ENCODE measurements at places on chromosomes 11 and 22.

- H3K36me3 ChIP-seq = no peaks in the 10 kb centered on the region
- H3K4me1 ChIP-seq = no peaks in the 10 kb centered on the region
- no peak overlapping the region for H3K27ac ChIP-seq
Measured at GRCh38 chr11:15938121-15938611, 418.2 kb downstream of the SOX6 start.

DNA sequence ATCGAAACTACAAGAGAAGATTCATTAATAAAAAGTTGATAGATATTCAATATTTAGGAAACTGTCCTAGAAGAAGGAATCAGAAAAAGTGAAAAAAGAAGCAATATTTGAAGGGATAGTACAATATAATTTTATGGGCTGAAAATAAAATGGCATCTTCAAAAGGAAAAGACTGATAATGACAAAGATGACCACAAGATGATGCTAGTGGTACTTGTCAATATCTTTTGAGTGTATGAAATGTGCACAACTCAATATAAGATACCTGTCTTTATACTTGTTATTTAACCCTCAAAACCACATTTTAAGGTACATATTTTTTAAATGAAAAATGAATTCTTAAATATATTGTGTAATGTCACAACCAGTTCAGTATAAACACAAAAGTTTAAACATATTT lies 1059.6 kb upstream of the RAG2 start:
- H3K4me1 ChIP-seq = no peaks in the 10 kb centered on the region
- H3K27me3 ChIP-seq = no peaks in the 10 kb centered on the region
- no peak overlapping the region for H3K4me3 ChIP-seq
- DNase-seq = no peak
- H3K27ac ChIP-seq = no peak overlapping the region

GRCh38 chr22:22404598-22405284 lies 103.8 kb downstream of the ZNF280B start:
- H3K27me3 ChIP-seq = peaks cover 8% of the 10 kb centered on the region
- H3K27ac ChIP-seq = no peak overlapping the region
- no peaks in the 10 kb centered on the region for H3K4me1 ChIP-seq
- H3K4me3 ChIP-seq = no peak overlapping the region

DNA sequence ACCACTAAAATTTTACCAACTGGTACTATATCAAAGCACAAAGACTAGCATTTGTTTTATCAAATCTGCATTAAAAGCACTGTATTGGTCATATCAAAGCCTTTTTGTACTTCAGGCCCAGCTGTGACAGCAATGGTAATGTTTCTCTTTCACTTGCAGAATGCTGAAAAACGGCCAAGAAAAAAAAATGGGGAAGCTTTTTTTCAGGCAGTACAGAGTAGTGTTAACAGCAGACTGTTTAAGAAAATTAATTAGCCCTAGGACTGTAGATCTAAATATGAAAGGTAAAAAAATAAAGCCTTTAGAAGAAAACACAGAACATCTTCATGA lies 33.3 kb downstream of the DENND5A start:
- peaks cover 48% of the 10 kb centered on the region for H3K4me1 ChIP-seq
- peak overlapping the region; percentile 59 for H3K4me3 ChIP-seq
- no peaks in the 10 kb centered on the region for H3K27me3 ChIP-seq
- peak overlapping the region; percentile 36 for H3K27ac ChIP-seq

- H3K4me3 ChIP-seq = no peak overlapping the region
- H3K27ac ChIP-seq = no peak overlapping the region
- no peak for DNase-seq
- H3K4me1 ChIP-seq = no peaks in the 10 kb centered on the region
- no peaks in the 10 kb centered on the region for H3K27me3 ChIP-seq
Measured at GRCh38 chr22:27934069-27934468, 15.0 kb upstream of the PITPNB start.

GRCh38 chr11:62665075-62665598 lies at the start of the genes C11orf98 and CSKMT:
C11orf98 (minus strand) TSS chr11:62665210; CDS start chr11:62665169, 41 bp downstream.
CSKMT (plus strand) TSS chr11:62665312; CDS start chr11:62665880, 568 bp downstream.
- peaks cover 66% of the 10 kb centered on the region for H3K36me3 ChIP-seq
- H3K4me3 ChIP-seq = peak within 1 kb of the TSS; percentile 93
- H3K4me1 ChIP-seq = peaks cover 45% of the 10 kb centered on the region
- peak within 1 kb of the TSS; percentile 95 for H3K27ac ChIP-seq
- peak; percentile 96 for DNase-seq

- H3K4me3 ChIP-seq = no peak overlapping the region
- H3K27ac ChIP-seq = peak overlapping the region; percentile 83
- H3K36me3 ChIP-seq = no peaks in the 10 kb centered on the region
- H3K4me1 ChIP-seq = peaks cover 12% of the 10 kb centered on the region
- DNase-seq = no peak
Measured at GRCh38 chr22:36874309-36874696, 13.5 kb downstream of the NCF4 start.

DNA sequence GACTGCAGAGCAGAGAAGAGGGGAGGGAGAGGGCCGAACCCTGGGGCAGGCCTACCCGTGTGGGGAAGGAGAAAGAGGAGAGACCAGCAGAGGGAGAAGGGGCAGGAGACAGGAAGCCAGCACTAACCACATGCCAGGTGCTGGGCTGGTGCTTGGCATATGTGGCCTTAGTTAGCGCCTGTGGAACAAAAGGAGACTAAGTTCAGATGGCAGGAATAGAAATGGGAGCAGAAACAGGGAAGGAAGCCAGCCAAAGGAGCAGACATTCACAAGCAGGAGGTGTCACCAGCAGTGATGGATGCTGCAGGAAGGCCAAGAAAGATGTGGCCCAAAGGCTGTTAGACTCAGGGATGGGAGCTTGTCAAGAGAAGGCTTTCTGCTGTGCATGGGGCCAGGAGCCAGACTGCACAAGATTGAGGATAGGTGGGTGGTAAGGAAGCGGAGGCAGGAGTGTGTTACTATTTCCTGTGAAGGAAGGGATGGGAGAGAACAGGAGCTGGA lies 26.7 kb downstream of the TREH start:
- no peak overlapping the region for H3K4me3 ChIP-seq
- H3K4me1 ChIP-seq = peaks cover 6% of the 10 kb centered on the region
- no peak for DNase-seq

DNA sequence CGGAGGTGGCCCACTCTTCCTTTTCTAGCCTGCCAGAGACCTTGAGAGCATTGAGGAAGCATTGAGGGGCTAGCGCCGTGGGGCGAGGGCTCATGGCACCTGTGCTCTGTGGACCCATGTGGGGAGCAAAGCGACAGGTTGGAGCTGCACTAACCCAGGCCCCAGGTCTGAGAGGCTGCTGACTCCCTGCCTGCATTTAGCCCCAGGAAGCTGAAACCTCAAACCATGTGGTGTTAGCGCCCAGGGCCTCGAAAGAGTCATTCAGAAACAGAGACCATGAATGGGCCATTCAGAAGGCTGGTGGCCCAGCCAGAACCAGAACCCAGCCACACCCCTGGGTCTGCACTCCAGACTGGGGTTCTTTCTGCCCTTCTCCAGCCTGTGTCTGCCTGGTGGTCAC lies 88.6 kb downstream of the BCR start:
- no peaks in the 10 kb centered on the region for H3K36me3 ChIP-seq
- no peak for DNase-seq
- H3K27ac ChIP-seq = no peak overlapping the region
- H3K4me1 ChIP-seq = no peaks in the 10 kb centered on the region

DNA sequence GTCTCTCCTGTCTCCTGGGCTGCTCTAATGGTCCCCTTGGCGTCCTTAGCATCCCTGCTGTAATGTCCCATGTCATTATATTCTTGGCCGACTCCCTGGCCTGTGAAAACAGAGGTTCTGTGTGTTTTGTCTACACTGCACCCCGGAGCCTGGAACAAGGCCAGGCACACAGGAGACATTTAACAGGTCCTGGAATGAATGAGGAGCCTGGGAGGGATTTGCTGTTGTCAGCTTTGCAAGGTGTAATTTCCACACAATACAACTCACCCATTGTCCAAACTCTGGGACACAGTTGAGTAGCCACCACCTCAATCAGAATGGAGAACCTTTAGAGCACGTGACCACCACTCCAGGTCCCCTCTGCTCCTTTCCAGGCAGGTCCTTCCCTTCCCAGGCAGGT lies 14.9 kb upstream of the PDGFB start:
- H3K27me3 ChIP-seq = peaks cover 15% of the 10 kb centered on the region
- H3K27ac ChIP-seq = no peak overlapping the region
- DNase-seq = no peak

DNA sequence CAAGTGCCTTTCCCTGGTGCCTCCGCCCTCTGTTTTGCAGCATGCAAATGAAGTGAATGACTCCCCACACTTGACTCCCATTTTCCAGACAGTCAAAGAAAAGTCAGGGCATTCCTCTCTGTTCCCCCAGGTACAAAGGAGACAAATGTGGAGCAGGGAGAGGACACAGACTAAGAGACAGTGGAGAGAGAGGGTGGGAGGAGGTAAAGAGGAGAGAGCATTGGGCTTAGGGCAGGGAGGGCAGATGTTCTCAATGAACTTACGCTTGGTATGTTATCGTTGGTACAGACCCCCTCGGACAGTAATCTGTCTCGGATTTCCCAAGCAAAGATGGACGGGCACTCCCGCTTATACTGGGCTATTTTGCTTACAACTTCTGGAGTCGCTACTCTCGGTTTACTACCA lies 9.8 kb downstream of the PAX6 start:
- H3K36me3 ChIP-seq = peaks cover 20% of the 10 kb centered on the region
- no peak overlapping the region for H3K4me3 ChIP-seq
- peaks cover 40% of the 10 kb centered on the region for H3K4me1 ChIP-seq
- H3K27ac ChIP-seq = no peak overlapping the region
- no peak for DNase-seq

DNA sequence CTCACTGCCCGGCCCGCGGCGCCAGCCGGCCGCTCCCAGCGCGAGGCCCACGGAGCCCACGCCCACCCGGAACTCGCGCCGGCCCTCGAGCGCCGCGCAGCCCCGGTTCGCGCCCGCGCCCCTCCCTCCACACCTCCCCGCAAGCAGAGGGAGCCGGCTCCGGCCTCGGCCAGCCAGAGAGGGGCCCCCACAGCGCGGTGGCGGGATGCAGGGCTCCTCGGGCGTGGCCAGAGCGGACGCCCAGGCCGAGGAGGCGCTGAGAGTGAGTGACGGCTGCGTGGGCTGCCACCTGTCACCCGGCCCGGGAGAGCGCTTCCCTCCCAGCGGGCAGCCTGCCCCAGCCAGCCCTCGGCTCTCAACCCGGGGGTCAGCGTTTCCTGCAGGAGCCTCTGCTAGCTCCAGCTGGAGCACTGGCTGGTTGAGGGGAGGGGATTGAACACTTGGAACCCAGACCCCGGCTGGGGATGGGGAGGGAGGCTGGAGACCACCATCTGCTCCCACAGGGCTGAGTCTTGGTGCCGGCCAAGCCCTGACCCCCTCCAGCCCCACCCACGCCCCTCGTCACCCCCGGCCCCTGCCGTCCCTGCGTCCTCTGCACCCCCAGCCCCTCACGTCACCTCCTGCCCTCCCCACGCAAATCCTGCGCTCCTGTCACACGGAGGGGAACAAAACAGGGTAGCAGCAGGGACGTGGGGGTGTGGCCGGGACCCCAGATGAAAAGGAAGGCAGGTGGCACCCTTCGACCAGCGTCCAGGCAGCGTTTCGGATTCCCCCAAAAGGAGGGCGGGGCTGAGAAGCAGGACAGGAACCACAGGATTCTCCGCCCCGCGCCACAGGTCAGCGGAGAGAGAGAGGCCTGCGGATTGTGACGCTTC lies 157.0 kb downstream of the BRD1 start:
- H3K36me3 ChIP-seq = no peaks in the 10 kb centered on the region
- peak overlapping the region; percentile 59 for H3K4me3 ChIP-seq
- peaks cover 30% of the 10 kb centered on the region for H3K27me3 ChIP-seq
- peaks cover 23% of the 10 kb centered on the region for H3K4me1 ChIP-seq
- DNase-seq = peak; percentile 38
- no peak overlapping the region for H3K27ac ChIP-seq

DNA sequence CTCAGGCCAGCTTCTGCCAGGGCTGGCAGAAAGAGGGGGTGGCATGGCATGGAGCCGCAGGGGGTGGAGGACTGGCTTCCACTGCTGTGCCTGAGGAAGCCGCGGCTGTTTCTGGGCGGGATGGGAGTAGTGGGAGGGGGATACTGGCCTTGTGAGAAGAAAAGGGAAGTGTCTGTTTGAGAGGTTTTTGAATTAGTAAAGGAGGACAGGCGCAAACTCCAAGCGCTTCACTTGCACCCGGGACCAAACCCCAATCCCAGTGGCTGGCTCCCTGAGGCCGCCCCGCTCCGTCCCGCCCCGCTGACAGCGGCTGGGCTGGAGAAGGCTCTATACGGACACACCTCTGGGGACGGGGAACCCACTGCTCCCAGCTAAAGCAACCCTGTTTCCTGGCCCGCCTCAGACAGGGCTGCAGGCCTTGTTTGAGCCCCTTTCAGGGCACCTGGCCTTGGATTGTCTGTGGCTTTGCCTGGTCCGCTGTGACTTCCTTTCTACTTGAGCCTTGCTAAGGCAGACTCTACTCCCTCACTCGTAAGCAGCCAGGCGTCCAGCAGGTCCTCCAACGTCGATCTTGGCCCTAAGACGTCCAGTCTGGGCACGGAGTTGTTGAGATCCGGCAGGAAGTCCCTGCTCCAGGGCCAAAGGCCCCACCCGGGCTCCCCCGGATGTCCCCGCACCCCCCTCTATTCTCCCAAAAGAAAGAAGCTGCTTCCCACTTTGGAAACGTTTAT lies 2.2 kb downstream of the APOA1 start:
- H3K4me3 ChIP-seq = peak overlapping the region; percentile 77
- H3K27me3 ChIP-seq = no peaks in the 10 kb centered on the region
- no peak for DNase-seq
- H3K4me1 ChIP-seq = peaks cover 7% of the 10 kb centered on the region
- no peak overlapping the region for H3K27ac ChIP-seq

- H3K4me1 ChIP-seq = peaks cover 59% of the 10 kb centered on the region
- DNase-seq = peak; percentile 69
- no peaks in the 10 kb centered on the region for H3K27me3 ChIP-seq
- H3K4me3 ChIP-seq = peak overlapping the region; percentile 75
Measured at GRCh38 chr11:66317723-66318599, 1.1 kb upstream of the CD248 start.

GRCh38 chr22:30873086-30873650 lies 95.4 kb downstream of the MORC2 start:
- H3K4me3 ChIP-seq = no peak overlapping the region
- no peaks in the 10 kb centered on the region for H3K4me1 ChIP-seq
- H3K36me3 ChIP-seq = no peaks in the 10 kb centered on the region
- no peak overlapping the region for H3K27ac ChIP-seq

DNA sequence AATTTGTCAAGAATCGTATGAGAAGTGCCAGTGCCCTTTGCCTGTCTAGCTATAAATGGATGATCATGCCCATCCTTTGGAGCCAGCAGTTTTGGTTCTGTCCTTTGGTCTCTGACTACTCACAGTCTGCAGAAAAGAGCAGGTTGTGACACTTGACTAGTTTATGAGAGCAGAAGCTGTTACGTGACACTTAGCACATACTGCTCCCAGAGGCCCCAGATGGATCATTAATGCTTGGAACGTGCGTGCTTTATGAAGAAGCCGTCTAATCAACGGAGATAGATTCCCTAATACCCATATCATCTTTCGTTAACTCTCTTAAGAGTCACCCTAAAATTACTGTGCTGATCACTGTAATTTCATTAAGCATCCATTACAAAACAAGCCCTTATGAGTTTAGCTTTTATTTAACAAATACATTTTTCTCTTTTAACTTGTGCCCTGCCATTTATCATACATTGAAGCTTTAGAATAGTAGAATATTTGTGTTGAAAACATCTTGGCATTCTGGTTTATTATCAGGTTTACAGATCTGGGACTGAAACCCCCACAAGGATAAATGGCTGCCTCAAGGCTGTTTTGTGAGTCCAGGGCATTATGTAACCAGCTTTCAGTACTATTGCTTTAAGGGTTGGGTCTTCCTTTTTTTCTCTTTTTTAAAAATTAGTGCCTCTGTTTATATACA lies 47.0 kb upstream of the ADORA2A start:
- peaks cover 31% of the 10 kb centered on the region for H3K36me3 ChIP-seq
- no peaks in the 10 kb centered on the region for H3K27me3 ChIP-seq
- no peak for DNase-seq
- H3K4me3 ChIP-seq = no peak overlapping the region
- peaks cover 27% of the 10 kb centered on the region for H3K4me1 ChIP-seq
